ENCODE measurements at places on chromosomes 4 and X.

DNA sequence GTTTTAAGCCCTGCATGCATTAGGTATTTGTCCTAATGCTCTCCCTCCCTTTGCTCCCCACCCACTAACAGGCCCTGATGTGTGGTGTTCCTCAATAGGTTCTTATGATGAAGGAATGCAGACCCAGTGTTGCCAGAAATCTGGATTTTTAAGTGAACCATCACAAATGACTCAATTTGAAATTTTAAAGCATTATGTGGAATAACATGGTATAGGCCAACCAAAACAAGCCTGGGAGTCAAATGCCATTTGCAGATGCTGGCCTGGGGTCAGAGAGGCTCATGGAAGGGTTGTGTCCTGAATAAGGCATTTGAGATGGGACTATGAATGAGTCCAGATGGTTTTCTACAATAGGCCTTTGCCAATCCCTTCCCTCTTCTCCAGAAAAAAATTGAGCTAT lies 179.6 kb downstream of the SHROOM3 start:
- DNase-seq, result no peak

- no peak for DNase-seq
These were observed 139.3 kb downstream of the TLL1 start for GRCh38 chr4:166012129-166013030.

DNA sequence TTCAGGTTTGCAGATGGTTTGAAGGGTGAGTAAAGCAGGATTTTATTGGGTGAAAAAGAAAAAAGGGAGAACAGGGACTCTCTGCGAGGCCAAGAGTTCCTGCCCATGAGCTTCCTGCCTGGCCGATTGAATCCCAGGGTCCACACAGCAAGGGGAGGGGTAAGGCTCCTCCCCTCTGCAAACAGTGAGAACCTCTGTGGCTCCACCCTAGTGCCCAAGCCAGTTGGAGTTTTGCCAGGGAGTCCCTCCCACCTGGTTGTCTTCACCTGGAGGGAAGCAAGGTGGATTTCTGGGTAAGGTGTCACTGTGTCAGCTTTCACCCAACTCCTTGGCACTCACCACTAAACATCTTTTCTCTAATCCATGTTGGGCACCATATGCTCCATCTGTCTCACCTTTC lies 70.9 kb downstream of the PDHA2 start:
- DNase-seq, result no peak

GRCh38 chrX:340641-341423 lies 22.2 kb upstream of the GTPBP6 start:
- no peak for DNase-seq

DNA sequence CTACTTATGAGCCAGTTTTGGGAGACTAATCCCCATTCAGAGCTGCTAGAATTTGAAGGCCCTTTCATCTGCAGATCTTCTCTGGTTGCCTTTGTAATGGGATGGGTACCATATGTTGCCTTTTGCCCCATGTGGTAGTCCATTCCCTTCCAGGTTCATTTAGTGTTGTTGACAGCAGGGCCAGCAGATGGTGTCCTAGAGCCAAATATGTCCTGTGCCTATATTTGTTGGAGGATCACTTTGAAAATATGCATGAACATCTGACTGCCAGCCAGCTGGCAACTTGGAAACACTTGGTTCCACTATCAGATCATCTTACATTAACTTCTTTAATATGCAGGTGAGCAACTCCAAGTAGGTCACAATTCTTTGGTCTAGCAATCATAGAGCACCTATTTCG lies 30.4 kb downstream of the CFAP299 start:
- peak; percentile 53 for DNase-seq

GRCh38 chr4:117793845-117794480 lies 240.3 kb upstream of the NDST3 start:
- DNase-seq, result no peak

DNA sequence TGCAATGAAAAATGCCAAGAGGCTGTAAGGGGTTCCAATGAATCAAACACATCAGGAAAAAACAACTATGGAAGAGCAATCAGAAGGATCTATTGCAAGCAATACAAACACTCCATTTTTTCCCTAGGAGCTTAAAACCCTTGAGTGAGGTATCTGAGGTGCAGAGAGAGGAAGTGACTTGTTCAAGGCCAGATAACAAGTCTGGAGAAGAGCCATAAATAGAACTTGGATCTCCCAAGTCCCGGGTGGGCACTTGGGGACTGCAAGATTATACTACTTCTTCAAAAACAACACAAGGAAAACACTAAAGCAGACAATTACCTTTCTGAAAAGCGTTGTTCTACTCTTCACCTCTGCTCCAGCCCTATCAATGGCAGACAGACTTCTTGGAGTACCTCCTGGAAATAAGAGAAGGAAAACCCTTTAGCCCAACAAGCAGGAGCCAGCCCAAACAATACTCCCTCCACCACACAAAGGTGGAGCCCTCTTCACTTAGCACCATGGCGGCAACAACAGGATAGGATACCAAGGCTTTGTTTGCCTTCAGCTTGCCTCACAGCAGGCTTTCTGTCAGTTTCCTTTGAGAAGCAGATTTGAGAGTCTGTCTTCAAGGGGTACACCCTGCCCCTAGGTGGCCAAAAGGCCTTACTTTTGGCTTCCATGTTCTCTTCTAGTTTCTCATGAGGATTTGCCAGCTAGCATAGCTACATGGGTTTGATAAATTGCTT lies 26.0 kb downstream of the AIFM1 start:
- no peak for DNase-seq

DNA sequence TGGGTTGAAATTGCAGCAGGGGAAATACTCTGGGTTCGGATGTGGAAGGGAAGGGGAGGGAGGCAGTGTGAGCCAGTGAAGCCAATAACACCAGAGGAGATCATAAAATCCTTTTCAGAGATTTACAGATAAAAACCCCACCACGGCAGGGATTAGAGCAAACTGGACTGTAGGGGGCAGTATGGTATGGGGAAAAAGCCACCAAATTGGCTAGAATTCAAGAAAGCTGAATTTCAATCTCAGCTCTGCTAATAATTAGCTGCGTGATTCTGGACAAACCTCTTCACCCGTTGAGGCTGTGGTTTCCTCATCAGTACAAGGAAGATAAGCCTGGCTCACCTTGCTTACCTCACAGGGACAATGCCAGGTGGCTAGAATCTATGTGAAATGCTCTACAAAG lies 108.1 kb downstream of the ATG4A start:
- DNase-seq, result peak; percentile 13

GRCh38 chr4:52367282-52367830 lies 291.7 kb downstream of the USP46 start:
- DNase-seq, result no peak

- DNase-seq, result no peak
These were observed 415.0 kb downstream of the ZNF674 start for GRCh38 chrX:46130247-46130646.
